Activated naive CD4-positive, alpha-beta T cell treated with anti-CD3 and anti-CD28 coated beads for 36 hours (primary cell): ENCODE measurements at places on chromosomes 13 and 19. TPM values are rescaled to one million over a fixed set of nuclear protein-coding genes. Genes with fewer than 3 reads are reported as not detected.

The KPTN gene
- 15.5 TPM for total RNA-seq

The CABP5 gene
- total RNA-seq, result not detected

The ZNF525 gene
- 17.4 TPM for total RNA-seq

The DNAAF3 gene
- not detected for total RNA-seq
